ENCODE measurements at places on chromosomes 5 and 9.

GRCh38 chr9:7370988-7371387 lies 428.6 kb downstream of the DMAC1 start:
- DNase-seq = no peak

DNA sequence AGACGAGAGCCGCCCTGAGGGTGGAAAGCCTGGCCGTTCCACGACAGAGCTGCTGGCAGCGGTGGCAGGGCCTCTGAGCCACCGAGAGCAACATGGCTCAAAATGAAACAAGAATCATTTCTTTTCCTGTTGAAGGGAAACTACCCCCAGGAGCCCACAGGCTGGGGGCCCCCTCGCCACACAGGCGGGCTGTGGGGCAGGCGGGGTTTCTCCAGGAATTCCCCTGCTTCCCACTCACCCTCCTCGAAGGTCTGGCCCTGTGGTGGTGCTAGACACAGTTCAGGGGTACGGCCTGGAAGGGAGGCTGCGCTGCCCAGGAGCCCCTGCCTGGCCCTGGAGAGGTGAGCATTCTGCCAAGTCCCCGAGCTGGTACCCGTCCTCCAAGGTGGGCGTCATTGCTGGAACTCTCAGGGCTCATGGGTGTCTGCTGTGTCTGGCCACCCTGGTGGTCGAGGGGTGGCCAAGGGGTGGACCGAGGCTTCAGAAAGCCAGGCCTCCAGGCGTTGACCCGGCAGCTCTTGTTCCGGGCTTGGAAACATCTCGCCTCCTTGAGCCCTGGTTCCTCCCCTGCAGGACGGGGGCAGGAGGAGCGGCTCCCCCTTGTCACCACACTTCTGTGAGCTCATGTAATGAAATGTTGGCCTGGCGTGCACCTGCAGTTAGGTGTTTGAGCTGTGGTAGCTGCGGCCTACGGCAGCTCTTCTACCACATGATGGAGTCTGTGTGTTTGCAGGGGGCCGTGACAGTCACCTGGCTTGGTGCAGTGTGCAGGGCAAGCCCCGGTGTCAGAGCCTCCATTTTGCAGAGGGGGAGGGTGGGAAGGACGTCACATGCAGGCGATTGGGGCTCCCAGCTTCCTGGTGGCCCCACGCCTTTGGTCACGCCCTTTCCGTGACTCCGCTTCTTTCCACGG lies 65.3 kb downstream of the RXRA start:
- DNase-seq = no peak

GRCh38 chr9:18596920-18597319 lies 123.0 kb downstream of the ADAMTSL1 start:
- DNase-seq = no peak

- no peak for DNase-seq
These were observed 7.1 kb downstream of the POU4F3 start for GRCh38 chr5:146345578-146346366.

DNA sequence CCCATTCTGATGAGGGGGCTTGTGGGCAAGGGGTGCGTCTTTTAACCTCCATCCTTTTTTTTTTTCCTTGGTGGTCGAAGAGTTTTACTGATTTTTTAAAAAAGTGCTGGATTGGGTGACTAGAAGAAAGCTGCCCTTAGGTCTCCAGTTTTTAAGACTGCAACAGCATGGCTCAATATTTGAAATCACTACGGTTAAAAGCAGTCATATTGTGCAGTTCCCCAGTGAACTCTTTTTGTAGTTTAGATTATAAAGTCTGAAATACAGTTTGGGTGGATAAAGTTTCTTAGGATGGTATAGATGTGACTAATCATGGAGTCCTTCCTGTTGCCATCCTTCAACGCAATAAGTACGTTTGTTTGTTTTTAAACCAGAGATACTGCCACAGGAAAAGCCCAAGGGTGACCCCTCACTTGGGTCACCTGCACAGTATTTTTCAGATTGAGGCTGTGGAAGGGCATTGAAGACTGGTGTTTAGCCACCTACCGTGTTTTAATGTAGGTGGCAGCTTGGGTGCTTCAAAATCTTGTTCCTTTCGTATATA lies 520 bp upstream of the DHFR start:
- DNase-seq = no peak

- no peak for DNase-seq
These were observed 119.9 kb downstream of the KDM4C start for GRCh38 chr9:6877671-6878161.

- DNase-seq = no peak
These were observed 33.8 kb downstream of the PLEKHG4B start for GRCh38 chr5:125815-126214.

GRCh38 chr5:42423285-42424165 lies at the start of gene GHR:
GHR (plus strand) TSS chr5:42423439; CDS start chr5:42565875, 142,436 bp downstream.
- peak; percentile 88 for DNase-seq

- peak; percentile 87 for DNase-seq
These were observed 23.1 kb downstream of the CXXC5 start for GRCh38 chr5:139671096-139671841.

DNA sequence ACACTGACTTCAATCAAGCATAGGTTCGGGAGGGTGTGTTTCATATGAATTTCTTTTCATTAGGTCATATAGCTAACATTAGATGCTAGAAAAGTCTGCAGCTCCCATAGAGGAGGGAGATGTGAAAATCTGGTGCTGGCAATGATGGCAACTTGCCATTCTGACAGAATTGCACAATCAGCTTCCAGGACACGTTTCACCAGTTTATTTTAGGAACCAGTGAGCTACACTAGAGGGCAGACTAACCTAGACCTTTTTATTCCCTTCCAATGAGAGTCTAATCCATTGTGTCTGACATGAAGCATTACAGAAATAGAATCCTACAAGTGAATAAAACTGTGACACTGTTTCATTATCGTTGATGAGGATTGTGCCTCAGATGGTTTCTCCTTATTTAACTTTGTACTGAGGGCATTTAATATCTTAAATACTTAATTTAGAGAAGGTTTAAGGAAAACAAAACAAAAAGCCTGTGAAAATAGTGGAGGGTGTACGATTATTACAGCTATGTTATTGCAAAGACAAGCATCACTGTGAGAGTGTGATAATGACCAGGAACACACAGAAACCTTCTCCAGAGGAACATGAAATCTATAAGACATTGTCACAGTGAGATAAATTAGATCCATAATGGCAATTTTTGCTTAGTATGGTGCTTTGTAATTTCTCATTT lies 363.3 kb upstream of the RPS23 start:
- peak; percentile 62 for DNase-seq

- DNase-seq = no peak
These were observed 185.4 kb downstream of the GABBR2 start for GRCh38 chr9:98523231-98523901.

DNA sequence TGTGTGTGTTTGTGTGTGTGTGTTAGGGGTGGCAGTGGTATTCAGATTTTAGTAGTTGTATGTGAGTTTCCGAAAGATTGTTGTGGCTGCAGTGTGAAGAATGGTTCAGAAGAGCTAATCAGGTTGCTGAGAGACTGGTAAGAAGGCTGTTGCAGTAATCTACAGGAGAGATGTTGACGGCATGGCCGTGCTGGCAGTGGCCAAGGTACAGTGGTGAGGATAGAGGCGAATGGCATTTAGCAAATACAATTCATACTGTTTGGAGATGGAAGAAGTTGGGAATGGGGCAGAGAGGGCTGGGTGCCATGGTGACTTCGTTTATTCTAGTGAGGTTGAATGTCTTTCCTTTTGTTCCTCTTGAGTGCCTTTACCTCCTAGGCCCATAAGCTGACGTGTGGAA lies 77.5 kb upstream of the SPATA31D4 start:
- DNase-seq = no peak

DNA sequence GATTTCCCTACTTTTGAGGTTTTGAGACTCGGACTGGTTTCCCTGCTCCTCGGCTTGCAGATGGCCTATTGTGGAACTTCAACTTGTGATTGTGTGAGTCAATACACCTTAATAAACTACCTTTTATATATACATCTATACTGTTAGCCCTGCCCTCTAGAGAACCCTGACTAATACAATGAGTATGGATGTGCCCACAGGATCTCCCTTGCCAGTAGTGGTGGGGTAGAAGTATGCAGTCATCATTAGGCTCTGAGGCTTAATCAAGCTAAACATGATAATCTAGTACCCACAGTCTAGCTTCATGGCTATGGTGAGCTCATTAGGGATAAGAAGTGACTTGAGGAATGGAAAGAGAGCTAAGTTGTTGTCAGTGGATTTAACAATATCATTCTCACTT lies 412.8 kb upstream of the PTGER4 start:
- DNase-seq = no peak

DNA sequence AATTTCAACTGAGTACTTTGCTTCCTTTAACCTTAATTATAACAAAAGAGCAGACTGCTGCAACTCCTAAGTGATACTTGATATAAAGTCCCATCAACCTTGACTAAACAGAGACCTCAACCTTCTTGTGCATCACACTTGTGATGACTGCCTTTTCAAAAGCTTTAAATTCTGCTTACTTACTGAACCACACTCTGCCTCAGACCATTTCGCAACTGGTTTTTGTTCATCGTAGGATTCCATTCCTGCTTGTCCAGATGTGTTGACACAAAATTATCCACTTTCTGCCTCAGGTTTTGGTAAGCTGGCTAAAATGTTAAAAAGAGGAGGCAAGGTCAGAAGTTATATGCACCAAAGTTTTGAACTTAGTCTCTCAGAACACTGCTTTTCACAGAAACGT lies 3.5 kb downstream of the BOD1 start:
- DNase-seq = no peak

GRCh38 chr5:119452060-119452372 lies 281 bp upstream of the HSD17B4 start:
- DNase-seq = no peak

DNA sequence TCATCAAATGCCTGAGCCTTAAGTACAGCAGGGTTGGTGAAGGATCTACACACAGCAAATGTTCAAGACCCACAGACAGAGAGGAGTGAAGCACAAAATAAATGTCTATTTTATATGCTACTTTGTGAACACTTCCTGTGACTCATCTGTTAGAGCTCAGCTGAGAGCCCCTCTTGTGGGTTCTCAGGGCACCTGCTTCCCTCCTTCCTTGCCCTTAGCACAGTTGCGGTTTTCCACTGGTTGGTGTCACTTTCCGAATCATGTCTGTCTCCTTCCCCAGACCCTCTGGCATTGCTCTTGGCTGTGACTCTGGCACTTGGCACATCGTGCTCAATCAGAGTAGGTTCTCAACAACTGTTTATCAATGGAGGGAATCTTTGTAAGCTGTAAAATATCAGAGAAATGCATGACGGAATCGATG lies 128.5 kb upstream of the STC2 start:
- no peak for DNase-seq

DNA sequence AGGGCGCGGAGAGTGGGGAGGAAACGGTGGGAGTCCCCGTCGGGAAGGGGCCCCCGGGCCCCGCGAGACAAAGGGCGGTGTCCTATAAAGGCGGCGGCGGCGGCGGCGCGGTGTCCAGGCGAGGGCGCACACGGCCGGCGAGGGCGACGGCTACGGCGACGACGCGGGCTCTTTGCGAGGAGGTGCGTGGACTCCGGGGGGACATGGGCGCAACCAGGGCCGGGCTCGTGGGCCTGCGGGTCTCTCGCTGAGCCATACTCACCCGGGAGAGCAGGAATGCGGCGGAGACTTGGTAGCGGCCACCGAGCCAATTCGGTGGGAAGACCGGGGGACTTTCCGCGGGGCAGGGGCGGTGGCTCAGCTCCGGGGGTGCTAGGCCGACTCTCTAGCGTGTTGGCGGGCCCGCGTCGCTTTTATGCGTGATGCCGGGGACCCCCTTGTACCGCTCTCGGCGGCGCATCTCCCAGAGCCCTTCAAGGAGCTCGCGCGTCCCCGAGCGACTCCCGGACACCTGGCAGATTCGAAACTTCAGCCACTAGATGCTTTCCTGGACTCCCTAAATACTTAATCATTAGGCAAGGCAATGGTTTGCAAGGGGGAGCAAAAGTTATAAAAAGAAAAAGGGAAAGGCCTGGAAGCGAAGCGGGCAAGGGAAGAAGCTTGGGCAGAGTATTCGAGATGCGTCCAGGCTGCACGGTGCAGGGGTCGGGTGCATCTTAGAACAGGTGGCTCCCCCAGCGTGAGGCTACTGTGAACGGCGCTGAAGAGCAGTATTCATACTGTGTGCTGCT lies 5.9 kb upstream of the TAL2 start:
- no peak for DNase-seq

DNA sequence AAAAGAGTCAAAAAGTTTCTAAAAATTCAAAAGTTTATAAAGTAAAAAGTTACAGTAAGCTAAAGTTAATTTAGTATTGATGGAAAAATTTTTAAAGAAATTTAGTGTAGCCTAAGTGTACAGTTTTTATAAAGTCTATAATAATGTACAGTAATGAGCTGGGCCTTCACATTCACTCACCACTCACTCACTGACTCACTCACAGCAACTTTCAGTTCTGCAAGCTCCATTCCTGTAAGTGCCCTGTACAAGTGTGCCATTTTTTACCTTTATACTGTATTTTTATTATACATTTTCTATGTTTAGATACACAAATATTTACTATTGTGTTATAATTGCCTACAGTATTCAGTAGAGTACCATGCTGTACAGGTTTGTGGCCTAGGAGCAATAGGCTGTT lies 239.5 kb upstream of the MAP3K1 start:
- no peak for DNase-seq

DNA sequence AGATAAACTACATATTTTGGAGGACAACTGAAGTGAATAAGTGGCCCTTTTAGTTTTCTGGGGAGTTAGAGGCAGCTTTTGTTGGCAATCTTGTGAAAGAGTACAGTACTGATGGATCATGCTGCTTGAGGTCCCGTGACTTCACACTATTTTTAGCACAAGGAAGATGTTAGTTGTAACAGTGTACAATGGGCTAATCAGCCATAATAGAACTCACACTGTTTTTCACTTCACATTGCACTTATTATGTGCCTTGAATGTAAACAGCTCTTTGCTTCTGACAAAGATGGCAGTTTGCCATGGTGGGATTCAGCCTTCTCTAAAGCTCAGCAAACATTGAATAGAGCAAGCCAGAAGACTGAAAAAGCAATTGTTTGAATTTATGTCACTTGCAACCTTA lies 176.7 kb upstream of the ZNF608 start:
- peak; percentile 69 for DNase-seq

- no peak for DNase-seq
These were observed 19.9 kb upstream of the ANP32B start for GRCh38 chr9:97963232-97963631.

GRCh38 chr9:113587471-113588031 lies 124.0 kb downstream of the RGS3 start:
- no peak for DNase-seq

DNA sequence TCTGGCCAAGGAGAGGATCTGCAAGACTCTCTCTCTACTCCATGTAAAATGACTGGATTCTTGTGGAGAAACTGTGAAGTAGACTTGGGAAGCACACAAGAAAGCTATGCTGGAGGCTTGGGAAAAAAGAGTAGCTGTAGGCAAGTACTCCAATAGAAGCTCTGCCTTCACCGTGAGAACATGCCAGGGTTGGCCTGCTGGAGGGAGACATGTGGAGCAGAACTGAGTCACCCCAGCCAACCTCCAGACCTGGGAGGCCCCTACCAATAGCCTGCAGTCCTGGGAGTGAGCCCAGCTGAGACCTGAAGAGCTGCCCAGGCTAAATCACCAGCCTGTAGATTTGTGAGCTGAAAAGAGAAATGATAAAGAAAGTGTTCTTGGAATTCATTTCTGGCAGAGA lies 66.6 kb downstream of the DEPDC1B start:
- DNase-seq = no peak
